ENCODE measurements at places on chromosomes 6 and 20. TPM values are rescaled to one million over a fixed set of nuclear protein-coding genes. Genes with fewer than 3 reads are reported as not detected.

- DNase-seq = no peak
Observed at GRCh38 chr20:21714297-21715192, 9.1 kb downstream of the PAX1 start.

- no peak for DNase-seq
Observed at GRCh38 chr20:8473459-8473858, 341.4 kb downstream of the PLCB1 start.

GRCh38 chr20:45377269-45377668 is 856 bp downstream of the TP53TG5 start:
- DNase-seq = no peak

LIME1 gene
- 15.7 TPM for total RNA-seq

CCM2L gene
- total RNA-seq = not detected

DNA sequence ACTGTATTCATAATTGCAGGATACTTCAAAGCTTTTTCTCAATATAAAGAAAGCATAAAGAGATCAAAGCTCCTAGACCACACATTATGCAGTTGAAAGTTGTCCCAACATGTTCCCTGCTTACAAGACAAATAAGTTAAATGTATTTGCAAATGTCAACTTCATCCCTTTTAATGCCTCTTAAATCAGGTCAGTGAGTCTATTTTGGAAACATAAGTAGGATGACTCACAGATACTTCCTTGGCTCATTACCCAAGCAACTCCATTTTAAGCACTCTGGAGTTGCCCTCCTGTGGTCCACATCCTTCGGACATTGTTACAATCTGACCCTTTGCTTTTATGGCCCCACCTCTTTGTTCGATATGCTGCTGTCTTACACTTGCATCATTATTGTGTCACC is 162.0 kb downstream of the FAXC start:
- DNase-seq = no peak

GRCh38 chr6:36150283-36150682 is 20.0 kb downstream of the MAPK13 start:
- no peak for DNase-seq

GRCh38 chr6:11439017-11439420 is 98.5 kb upstream of the TMEM170B start:
- DNase-seq = no peak

PBOV1 gene
- not detected for total RNA-seq

- DNase-seq = no peak
Observed at GRCh38 chr20:49132995-49133478, 55.1 kb downstream of the STAU1 start.

DNA sequence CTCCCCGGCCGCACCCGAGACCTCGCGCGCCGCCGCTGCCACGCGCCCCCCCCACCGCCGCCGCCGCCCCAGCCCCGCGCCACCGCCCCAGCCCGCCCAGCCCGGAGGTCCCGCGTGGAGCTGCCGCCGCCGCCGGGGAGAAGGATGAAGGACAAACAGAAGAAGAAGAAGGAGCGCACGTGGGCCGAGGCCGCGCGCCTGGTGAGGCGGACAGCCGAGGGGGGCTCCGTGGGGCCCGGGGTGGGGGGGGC is 426 bp downstream of the ASXL1 start:
- no peak for DNase-seq
